ENCODE measurements at places on chromosomes 1 and 21. TPM values are rescaled to one million over a fixed set of nuclear protein-coding genes. Genes with fewer than 3 reads are reported as not detected.

DNA sequence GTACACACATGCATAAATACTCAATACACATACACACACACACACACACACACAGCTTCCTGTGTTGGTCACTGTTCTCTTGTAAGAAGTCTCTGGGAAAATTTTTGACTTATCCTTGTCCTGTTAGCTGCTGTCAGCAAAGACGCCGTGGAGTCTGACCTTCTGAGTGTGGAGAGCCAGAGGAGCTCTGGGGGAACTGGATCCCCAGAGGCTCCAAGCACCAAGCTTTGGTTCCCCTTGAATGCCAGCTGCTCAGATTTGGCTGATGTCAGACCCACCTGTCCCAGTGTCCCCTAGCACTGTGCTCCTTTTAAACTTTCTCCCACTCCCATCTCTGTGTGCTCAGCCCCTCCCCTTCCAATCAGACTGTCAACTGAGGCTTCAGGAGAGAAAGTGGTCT, 319.1 kb downstream of the CAMTA1 start:
- no peak overlapping the region for H3K27ac ChIP-seq
- no peaks in the 10 kb centered on the region for H3K36me3 ChIP-seq
- H3K27me3 ChIP-seq: no peaks in the 10 kb centered on the region
- no peaks in the 10 kb centered on the region for H3K4me1 ChIP-seq

OR2L8 gene
- total RNA-seq: not detected

DNA sequence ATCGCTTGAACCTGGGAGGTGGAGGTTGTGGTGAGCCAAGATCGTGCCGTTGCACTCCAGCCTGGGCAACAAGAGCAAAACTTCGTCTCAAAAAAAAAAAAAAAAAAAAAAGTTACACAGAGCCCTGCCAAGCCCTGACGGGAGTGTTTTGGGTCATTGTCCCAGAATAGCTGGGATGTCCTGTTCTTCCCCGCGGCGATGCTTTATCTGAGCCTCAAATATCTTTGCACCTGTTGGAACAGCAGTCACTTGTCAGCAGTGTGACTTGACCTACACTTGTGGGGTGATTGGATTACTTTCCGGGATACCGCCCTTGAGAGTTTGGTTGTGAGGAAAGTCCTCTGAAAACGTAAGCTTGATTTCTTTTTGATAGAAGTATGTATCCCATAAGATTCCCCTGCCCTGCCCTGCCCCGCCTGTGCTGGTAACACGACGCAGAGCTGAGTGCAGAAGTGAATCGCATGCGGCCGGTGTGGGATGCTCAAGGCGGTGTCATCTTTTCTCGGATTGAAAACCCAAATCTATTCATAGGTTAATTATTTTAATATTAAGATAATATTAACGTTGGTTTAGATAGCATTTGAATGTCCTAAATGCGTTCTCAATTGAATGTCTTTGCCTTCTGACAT, 50.9 kb downstream of the PCNT start:
- no peaks in the 10 kb centered on the region for H3K4me1 ChIP-seq
- H3K27ac ChIP-seq: no peak overlapping the region
- no peak for DNase-seq
- H3K27me3 ChIP-seq: no peaks in the 10 kb centered on the region

- no peak overlapping the region for H3K27ac ChIP-seq
- H3K4me1 ChIP-seq: no peaks in the 10 kb centered on the region
- no peaks in the 10 kb centered on the region for H3K36me3 ChIP-seq
- no peaks in the 10 kb centered on the region for H3K27me3 ChIP-seq
- no peak for DNase-seq
- no peak overlapping the region for H3K4me3 ChIP-seq
Observed at GRCh38 chr1:30507016-30507312, 216.4 kb downstream of the MATN1 start.

- no peak overlapping the region for H3K4me3 ChIP-seq
- no peaks in the 10 kb centered on the region for H3K4me1 ChIP-seq
- DNase-seq: no peak
- H3K36me3 ChIP-seq: no peaks in the 10 kb centered on the region
- H3K27me3 ChIP-seq: no peaks in the 10 kb centered on the region
- H3K27ac ChIP-seq: no peak overlapping the region
Observed at GRCh38 chr1:14780271-14780670, 181.8 kb downstream of the KAZN start.

LCE1C gene
- total RNA-seq: not detected

DNA sequence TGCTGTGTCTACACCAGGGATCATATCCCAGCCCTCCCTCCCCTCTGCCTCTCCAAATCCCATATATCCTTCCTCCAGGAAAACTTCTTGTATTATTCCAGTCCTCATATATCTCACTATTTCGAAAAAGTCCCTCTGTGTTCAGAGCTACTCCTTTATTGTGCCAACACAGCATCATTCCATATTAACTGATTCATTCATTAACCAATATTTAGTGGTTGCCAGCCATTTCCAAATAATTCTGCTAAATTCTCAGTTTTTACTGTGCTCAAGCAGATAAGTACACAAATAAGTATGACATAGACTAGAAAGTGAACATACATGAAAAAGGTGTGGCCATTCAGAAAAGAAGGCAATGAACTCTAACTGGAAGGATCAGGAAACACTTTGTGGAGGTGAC, 241.6 kb upstream of the DUSP10 start:
- no peak overlapping the region for H3K27ac ChIP-seq
- H3K27me3 ChIP-seq: no peaks in the 10 kb centered on the region
- no peaks in the 10 kb centered on the region for H3K36me3 ChIP-seq
- no peak overlapping the region for H3K4me3 ChIP-seq

DNA sequence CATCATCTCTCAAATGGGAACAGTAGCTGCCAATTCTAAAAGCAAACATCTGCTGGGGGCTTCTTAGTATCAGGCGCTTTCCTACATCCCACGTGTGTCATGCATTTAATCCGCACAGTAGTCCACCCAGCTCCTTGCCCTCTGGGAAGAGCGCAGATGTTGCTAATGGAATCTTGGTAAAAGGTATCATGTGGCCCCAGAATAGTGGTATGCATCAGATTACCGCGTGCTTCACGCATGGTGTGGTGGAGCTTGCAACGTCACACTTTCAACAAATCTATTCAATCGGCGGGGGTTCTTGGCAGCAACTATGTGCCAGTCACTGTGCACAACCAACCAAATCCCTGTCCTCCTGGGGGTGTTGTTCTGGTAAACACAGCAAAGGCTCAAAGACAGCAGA, 141.0 kb downstream of the HIVEP3 start:
- no peak for DNase-seq
- no peak overlapping the region for H3K27ac ChIP-seq
- H3K4me3 ChIP-seq: no peak overlapping the region
- H3K4me1 ChIP-seq: no peaks in the 10 kb centered on the region
- H3K36me3 ChIP-seq: no peaks in the 10 kb centered on the region

OR2L5 gene
- total RNA-seq: not detected

GRCh38 chr21:44485796-44486195, 30.5 kb downstream of the LRRC3 start:
- H3K4me1 ChIP-seq: no peaks in the 10 kb centered on the region
- no peaks in the 10 kb centered on the region for H3K27me3 ChIP-seq
- peak overlapping the region; percentile 1 for H3K4me3 ChIP-seq
- DNase-seq: no peak

DNA sequence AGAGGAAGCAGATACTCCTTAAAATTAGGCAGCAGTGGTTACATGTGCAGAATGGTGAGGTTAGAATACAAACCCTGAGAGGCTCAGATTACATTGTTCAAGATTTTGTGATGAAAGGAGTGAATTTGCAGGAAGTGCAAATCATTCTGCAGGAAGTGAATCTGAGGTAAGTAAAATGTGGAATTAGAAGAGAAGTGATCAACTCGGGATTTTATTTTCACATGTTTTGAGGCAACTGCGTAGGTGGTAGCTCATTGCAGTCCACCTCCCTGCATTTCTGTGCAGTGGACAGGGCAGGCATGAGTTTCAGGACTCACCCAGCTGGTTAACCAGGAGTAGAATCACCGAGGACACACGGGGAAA, 2.1 kb upstream of the PLA2G2C start:
- no peak overlapping the region for H3K4me3 ChIP-seq
- H3K36me3 ChIP-seq: no peaks in the 10 kb centered on the region
- DNase-seq: no peak
- no peaks in the 10 kb centered on the region for H3K27me3 ChIP-seq

S100A5 gene
- total RNA-seq: not detected

DNA sequence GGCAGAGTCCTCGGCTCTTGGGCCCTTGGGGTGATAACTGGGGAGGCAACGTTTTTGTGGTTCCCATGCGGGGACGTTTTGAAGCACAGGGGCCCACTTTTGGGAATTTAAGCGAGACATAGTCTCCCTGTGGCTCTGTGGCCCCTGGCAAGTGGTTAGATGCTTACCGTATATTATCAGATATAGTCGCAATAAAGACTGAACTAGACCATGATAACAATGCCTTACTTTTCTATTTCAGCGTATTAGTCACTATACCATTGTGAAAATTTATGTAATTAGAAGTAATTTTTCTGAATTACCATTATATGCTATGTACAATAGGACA, 538 bp upstream of the RCAN1 start:
- DNase-seq: no peak
- H3K27ac ChIP-seq: peak overlapping the region; percentile 70
- H3K4me3 ChIP-seq: peak overlapping the region; percentile 73
